ENCODE measurements at places on chromosomes 1 and 21.

- no peak for DNase-seq
These were observed 135.4 kb downstream of the PLXNA2 start for GRCh38 chr1:208108646-208109330.

DNA sequence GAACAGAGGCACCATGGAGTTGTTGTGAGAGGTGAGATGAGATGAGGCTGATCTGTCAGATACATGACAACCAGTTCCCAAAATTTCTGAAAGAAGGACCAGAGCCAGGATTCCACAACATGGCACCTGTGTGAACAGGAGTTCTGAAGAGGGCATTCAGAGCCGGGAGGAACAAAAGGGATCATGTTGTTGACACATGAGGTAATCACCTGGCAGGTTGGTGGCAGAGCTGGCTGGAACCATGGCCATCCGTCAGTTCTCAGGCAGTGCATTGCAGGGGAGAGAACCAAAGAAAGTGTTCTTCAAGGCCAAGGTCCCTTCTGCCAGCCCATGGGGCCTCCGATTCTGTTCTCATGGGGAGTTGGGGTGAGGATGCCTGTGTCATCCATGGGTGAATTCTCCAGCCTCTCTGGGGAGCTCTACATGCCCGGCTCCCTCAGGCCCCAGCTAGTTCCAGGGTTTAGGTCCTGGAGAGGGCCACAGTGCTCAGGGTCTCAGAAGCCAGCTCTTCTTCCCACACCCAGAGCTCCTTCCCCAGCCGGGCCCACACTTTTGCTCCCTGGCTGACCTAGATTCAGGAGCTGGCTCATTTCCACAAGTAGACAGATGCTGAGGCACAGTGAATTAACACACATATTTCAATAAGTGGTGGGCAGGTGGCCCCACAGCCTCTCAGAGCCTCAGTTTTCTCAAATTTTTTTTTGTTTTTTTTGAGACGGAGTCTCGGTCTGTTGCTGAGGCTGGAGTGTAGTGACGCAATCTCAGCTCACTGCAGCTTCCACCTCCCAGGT lies 49.1 kb upstream of the CTPS1 start:
- DNase-seq, result peak; percentile 16

DNA sequence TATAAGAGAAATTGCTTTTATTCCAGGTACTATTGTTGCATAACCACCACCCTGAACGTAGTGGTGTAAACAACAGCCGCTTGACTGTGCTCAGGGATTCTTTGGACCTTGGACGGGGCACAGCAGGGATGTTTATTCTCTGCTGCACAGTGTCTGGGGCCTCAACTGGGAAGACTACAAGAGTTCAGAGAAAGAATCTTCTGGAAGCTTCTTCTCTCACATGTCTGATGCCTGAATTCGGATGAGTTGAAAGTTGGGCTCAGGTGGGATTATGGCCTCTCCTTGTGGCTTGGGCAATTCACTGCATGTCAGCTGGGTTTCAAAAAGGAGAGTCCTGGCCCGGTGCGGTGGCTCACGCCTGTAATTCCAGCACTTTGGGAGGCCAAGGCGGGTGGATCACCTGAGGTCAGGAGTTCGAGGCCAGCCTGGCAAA lies 19.0 kb upstream of the SSBP3 start:
- DNase-seq, result no peak

DNA sequence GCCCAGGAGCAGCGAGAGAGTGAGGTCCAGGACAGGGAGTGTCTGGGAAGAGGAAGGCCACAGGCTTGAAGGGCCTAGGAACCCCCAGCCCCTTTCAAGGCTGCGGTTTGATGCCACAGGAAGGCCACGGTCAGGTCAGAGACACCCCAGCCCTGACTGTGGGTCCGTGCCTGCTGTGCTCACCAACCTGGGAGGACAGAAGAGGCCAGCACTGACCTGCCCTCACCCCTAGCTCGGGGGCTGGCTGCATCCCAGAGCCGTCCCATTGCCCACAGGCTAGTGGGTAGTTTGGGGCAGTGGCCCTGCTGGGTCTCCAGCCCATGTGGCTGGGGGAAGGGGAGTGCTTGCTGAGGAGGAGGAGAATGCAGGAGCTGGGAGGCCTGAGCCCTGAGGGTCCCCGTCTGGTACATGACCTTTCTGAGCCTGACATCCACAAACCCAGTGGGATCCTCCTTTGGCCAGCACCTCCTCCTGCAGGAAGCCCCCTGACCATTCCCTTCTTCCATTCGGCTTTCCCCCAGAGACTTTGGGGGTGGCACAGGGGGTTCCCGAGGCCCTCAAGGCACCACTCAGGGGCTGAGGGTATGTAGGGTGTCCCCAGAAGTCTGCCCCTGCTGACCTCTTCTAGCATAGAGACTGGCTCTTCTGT lies 54.3 kb downstream of the WNT9A start:
- DNase-seq, result no peak

DNA sequence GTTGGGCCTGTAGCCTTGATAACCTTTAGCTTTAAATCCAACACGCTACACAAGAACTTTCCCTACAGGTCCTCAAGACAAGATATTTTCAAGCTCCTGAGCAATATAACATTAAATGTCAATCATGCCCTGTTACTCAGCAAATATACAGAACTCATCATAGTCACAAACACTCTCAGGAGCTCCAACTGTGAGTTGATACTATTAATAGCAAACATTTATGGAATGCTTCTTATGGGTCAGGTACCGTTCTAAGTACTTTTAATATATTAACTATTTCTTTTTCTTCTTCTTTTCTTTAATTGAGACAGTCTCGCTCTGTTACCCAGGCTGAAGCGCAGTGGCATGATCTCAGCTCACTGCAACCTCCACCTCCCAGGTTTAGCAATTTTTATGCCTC lies 10.1 kb downstream of the EYA3 start:
- DNase-seq, result no peak

DNA sequence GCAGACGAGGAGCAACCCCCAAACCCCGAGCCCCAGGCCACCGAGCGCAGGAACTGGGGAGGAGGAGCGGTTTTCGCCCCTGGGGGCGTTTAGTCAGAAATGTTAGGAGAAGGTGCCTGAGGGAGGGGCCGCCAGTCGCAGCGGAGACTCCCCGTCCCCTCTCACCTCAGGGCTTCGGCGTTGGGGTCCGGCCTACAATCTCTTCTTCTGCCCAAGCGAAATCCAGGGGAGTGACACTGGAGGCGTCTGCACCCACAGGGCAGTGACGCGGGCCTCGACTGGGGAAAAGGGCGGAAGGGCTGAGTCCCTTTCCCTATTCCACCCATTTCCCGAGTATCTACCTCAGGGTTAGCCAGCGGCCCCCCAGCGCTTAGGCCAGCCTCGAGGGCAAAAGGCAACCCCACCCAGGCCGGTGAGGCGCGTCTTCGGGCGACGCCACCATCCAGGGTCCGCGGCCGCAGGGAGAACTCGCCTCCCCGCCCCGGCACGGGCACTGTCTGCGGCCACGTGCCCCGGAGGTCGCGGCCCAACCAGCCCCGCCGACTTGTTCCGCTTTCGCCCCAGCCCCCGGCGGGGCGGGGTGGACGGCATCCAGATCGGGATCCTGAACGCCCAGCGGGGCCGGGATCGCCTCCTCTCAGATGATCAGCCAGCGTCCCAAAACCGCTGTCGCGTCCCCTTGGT lies 118.7 kb upstream of the BARHL2 start:
- DNase-seq, result no peak
